ENCODE measurements at places on chromosomes 16 and 17.
A peak's percentile ranks its signal among the peaks of the same experiment; 100 is the strongest.

GRCh38 chr17:82228842-82229697 is at the start of gene SLC16A3:
TSS of gene SLC16A3 (plus strand) at chr17:82229042. CDS start at chr17:82236009, 6,967 bp downstream.
- DNase-seq, result peak; percentile 57

GRCh38 chr17:66240630-66241029 is 11.4 kb upstream of the APOH start:
- no peak for DNase-seq

- no peak for DNase-seq
Measured at GRCh38 chr16:5633845-5634440, 536.3 kb upstream of the EEF2KMT start.

DNA sequence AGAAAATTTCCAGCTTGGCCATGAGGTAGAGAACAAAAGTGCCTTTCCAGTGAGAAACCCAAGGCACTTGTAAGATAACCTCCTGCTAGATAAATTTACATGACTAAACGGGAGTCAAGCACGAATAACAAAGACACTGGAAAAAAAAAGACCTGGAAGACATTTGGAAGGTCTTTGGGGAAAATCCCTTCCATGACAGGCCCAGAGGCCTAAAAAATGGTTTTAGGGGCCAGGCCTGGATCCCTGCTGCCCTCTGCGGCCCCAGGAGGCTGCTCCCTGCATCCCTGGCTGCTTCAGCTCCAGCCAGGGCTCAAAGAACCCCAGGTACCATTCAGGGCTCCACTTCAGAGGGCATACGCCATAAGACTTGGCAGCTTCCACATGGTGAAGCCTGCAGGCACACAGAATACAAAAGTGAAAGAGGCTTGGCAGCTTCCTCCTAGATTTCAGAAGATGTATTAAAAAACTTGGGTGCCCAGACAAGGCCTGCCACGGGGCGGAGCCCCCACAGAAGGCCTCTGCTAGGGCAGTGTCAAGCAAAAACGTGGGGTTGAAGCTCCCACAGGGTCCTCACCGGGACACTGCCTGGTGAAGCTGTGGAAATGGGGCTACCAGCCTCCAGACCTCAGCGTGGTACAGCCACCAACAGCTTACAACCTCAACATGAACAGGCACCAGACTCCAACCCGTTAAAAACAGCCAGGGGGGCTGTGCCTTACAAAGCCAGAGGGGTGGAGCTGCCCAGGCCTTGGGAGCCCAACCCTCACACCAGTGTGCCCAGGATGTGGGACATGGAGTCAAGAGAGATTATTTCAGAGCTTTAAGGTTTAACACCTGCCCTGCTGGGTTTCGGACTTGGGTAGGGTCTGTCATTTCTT is 77.1 kb downstream of the SDK2 start:
- DNase-seq, result no peak

GRCh38 chr17:41535764-41536481 is 7.8 kb upstream of the KRT19 start:
- DNase-seq, result no peak

GRCh38 chr16:89599451-89599858 is 14.0 kb upstream of the DPEP1 start:
- no peak for DNase-seq

All from GDM1 (cell line).